ENCODE measurements at places on chromosomes 5 and 9.
A peak's percentile ranks its signal among the peaks of the same experiment; 100 is the strongest.

DNA sequence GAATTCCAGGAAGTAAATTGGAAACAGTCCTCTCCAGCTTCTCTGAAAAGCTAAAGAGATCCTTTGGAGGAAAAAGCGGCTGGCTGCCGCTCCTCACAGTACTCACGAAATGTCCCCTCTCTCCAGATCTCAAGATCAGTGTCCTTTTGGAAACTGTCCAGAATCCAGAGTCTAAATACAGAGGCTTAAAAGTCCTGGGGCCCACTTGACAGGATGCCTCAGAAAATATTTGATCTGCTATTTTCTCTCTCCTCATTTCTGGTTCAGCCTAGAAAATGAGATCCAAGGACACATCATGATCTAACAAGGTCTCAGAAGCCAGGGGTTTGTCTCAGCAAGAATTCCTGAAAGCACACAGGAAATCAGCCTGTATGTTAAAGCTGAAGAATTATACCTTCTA lies 7.2 kb downstream of the C1QTNF2 start:
- DNase-seq, result no peak

GRCh38 chr9:128275198-128276007 lies at the start of gene GOLGA2:
Gene GOLGA2, minus strand, starts transcription at chr9:128276007. Its CDS starts 31 bp downstream, at chr9:128275976.
- DNase-seq, result no peak

DNA sequence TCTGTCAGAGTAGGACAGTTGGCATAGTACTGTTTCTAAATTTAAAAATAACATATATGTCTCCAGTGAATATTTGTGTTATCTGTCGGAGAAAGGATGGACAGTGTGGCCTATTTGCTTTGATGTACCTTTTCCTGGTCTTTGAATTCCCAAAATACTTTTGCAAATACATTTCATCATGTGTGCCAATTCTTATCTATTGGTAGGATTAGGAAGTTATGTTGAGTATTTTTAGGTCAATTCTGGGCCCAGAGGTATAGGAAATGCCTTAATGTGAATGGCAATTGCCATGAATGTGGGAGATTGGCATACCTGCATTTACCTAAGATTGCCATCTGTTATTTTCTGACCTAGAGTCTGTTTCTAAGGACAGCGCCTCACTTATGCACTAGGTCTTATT lies 5.8 kb downstream of the FOCAD start:
- DNase-seq, result no peak

DNA sequence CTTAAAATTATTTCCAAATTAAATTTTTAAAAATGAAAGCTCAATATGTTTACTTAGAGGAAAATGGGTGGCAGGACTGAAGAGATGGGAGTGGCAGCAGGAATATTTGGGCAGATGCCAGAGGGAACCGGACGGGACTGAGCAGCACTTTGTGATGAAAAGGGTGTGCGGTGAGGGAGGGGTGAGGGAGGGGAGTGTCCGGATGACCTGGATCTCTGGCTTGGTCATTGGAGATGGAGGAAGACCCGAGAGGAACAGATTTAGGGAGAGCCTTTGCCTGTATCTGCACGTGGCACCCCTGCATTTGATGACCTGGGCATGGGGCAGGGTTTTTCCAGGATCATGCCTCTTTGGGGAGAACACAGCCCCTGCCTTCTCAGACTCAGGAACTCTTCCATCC lies 201.1 kb upstream of the MVB12B start:
- DNase-seq, result no peak

DNA sequence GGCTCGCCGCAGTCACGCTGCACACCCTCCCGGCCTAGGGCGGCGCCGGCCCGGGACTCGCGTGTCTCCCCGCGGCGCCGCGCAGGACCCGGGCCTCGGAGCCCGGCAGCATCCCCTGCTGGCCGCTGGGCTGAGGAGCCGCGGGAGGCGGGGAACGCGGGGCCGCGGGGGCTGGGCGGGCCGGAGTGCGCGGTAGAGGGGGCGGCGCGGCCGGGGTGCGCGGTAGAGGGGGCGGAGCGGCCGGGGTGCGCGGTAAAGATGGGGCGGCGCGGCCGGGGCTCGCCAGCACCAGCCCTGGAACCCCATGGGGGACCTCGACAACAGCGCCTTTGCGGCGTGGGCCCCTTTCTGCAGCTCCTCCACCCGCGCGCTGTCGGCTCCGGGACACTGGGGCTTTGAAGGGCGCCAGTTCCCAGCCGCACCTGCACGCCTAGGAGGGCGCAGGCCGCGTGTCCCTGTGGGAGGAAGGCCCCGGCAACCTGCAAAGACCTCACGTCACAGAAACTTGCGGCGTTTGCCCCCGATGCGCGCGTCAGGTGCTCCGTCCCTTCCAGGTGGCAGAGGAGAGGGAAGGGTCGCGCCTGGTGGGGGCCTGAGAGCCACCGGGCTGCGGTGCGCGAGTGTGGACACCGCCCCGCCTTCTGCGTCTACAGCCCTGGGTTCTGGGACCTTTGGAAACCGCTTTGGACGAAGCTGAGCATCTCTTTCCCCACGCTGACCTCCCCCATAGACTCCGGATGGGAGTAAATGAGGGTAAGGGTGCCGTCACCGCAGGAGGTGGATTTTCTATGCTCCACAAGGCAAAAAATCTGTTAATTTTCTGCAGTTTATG lies 49.6 kb downstream of the NSUN2 start:
- peak; percentile 28 for DNase-seq

GRCh38 chr5:18745042-18745987 lies 1111.1 kb downstream of the TAF11L14 start:
- peak; percentile 44 for DNase-seq

DNA sequence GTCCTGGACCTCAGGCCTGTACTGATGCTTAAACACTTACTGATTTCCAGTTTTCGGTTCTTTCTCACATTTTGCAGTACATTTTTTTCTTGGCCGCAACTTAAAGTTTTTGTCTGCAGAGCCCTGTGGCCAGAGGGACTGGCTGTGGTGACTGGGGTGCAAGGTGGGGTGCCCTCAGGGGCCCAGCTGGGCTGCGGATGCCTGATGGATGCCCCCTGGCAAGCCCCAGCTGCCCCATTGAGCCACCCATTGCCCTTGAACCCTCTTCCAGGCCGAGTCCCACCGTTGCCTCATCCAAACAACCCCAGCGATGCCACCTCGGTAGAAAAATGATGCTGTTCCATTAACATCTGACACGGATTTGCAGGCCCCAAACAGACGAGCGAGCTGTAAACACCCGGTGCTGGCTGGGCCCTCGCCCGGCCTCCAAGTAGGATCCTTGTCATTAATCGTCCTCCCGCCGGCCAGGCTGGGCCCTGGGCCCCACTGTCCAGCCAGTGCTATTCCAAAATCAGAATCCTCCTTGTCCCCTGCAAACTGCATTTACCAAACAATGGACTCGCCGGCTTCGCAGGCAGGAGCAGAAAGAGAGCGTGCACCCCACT lies 107.9 kb downstream of the PHF2 start:
- DNase-seq, result no peak

DNA sequence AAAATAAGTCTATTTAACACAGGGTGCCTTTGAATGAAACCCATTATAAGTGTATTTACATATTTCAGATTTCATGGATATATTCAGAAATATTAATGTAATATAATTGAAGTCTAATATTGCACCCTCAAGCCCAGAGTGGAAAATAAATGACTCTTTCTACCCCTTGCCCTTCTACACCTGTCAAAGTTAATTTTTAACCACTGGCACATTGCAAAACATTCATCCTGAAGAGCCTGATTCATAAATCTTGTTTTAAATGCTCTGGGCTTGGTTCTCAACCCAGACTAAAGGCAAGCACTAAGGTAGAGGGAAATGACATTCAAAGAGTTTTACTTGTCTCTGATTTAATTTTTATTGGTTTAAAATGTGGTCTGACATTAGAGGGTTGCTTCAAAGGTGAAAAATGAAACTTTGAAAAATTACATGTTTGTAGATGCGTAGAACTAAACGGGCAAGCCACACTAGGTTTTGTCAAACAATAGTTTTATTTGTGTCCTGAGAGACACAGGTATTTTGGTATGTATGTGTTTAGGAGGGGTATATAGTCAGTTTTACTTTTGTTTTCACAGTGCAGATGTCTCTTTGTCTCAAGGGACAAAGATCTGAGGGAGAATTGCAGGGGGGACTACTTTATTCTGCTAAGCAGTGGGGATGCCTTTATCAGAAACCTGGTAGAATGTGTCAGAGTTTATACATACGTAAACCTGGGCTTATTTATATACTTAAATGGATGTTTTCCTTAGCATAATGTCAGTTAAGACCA lies 69.7 kb downstream of the PIK3R1 start:
- no peak for DNase-seq

- DNase-seq, result no peak
Measured at GRCh38 chr9:131253891-131254491, 22.3 kb downstream of the FAM78A start.

DNA sequence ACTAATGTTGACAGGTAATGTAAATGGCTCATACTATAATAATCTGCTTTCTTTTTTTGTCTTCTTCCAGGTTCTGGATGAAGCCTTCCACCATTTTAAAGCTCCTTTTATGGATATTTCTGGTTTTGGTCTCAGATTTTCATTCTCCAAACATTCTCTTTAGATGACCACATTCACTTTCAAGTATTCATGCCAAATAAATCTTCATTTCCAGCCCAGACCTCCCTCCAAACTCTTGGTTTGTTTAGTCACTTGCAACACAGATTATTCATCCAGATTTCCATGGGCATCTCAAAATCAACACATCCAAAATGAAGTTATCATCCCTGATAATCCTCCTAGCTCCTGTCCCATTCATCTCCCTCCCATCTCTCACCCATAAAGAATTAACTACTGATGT lies 40.3 kb upstream of the SVEP1 start:
- DNase-seq, result no peak

DNA sequence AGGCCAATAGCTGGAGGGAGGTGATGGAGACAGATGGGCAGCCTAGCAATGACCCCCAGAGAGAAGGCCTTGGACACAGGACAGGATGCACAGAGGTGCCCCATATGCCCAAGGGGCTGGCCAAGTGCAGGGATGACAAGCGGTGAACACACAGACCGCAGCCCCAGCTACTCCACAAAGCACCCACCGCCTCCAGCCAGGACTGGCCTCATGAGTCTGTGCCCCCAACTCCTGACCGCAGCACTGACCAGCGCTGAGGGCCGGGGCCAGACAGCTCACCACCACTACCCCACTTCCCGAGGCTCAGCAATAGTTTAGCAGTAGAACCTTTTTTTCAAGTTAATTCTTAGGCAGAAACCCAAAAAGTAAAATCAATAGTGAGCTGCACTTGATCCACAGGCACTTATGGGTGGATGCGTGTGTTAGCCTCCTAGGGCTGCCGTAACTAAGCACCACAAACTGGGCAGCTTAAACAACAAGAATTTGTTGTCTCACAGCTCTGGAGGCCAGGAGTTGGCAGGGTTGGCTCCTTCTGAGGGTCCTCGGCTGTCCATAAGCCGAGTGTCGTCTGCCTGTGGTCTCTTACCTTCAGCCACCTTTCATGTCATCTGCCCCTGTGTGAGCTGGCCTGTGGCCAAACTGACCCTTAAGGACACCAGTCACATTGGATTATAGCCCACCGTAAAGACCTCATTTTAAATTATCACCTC lies 14.1 kb downstream of the ROR2 start:
- no peak for DNase-seq

- no peak for DNase-seq
Measured at GRCh38 chr5:67672636-67673035, 476.0 kb upstream of the CD180 start.

DNA sequence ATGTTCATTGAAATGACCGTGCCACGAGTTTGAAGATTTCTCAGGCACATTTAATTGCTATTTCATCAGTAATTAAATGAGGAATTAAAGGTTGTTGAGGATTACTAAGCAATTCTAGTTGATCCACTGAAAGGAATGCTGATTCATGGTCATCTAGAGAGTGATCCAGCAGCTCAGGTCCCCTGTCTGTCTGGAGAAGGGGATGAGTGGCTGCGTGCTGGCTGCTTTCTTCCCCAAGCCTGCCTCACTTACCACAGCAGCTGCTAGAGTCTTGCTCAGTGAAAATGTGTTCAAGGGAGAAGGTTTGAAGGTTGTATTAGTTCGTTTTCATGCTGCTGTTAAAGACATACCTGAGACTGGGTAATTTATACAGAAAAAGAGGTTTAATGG lies 7.8 kb upstream of the TGFBI start:
- no peak for DNase-seq

- DNase-seq, result no peak
Measured at GRCh38 chr5:64646169-64646568, 44.1 kb upstream of the SHISAL2B start.

DNA sequence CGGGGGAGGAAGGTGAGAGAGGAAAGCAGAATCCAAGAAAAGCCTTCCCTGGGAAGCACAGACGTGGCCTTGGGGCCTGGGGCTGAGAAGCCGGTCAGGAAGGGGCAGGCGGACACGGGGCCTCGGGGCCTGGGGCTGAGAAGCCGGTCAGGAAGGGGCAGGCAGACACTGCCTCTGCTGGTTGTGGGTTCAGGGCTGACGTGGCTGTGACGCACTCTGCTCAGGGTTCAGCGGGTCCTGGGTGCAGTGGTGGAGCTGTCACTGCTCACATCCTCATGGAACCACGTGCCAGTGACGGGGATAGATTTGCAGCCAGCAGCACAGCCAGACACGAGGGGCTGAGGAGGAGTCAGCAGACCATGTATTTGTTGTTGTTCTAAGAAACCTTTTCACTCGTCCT lies 12.8 kb downstream of the PAEP start:
- no peak for DNase-seq

DNA sequence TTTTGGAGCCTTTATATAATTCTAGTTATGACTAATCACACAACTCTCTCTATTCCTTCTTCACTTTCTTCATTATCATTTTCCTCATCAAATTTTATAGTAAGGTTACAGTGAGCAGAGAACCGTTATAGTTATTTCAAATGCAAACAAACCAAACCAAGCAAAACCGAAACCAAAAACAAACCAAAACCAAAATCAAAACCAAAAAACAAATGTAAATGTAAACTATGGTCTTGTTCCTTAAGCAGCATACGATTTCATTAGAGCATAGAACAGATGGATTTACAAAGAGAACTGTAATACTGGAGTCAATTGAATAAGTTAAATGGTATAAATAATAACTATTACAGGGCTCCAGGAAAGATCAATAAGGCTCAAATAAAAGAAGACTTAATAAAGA lies 447.1 kb downstream of the LRRC70 start:
- no peak for DNase-seq

DNA sequence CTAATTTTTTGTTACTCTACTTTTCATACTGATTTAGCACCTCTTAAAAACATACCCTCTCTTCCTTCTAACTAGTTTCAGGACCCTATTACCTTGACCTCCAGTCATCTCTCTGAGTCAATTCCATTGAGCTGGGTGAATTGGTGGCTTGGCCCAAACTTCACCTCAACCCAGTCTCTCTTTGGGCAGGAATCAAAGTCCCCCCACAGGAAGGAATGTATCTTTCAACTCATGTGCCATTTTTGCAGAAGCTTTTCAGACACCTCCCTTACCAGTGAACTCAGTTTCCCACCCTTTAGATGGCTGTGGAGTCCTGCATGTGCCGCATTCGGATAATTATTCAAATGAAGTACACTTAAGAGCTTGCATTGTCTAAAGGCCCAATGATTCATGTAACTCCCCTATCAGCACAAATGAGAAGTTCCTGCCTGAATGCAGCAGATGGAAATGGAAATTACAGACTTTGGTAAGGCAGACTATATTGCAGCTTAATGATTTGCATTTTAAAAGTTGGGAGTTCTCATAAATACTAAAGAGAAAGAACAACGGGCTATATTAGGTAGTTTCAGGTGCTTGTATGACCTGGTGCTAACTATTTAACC lies 693.5 kb downstream of the PTPRD start:
- DNase-seq, result no peak

All from activated naive CD4-positive, alpha-beta T cell treated with anti-CD3 and anti-CD28 coated beads for 36 hours (primary cell).